Amniotic stem cell (primary cell): ENCODE measurements at places on chromosomes 5 and 9.

DNA sequence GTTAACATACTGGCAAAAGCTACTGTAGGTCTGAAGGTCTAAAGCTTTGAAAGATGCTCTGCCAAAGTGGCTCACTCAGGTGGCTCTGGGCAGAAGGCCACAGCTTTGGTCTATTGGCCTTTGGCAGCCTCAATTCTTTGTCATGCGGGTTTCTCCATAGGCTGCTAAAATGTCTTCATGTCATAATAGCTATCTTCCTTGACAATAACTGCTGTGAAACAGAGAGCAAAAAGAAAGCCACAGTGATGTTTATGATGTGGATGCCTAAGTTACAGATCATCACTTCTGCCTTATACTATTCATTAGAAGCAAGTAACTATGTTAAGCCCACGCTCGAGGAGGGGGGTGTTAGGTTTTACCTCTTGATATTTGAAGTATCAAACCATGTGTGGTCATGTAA is 906.1 kb upstream of the CDH9 start:
- DNase-seq: no peak

DNA sequence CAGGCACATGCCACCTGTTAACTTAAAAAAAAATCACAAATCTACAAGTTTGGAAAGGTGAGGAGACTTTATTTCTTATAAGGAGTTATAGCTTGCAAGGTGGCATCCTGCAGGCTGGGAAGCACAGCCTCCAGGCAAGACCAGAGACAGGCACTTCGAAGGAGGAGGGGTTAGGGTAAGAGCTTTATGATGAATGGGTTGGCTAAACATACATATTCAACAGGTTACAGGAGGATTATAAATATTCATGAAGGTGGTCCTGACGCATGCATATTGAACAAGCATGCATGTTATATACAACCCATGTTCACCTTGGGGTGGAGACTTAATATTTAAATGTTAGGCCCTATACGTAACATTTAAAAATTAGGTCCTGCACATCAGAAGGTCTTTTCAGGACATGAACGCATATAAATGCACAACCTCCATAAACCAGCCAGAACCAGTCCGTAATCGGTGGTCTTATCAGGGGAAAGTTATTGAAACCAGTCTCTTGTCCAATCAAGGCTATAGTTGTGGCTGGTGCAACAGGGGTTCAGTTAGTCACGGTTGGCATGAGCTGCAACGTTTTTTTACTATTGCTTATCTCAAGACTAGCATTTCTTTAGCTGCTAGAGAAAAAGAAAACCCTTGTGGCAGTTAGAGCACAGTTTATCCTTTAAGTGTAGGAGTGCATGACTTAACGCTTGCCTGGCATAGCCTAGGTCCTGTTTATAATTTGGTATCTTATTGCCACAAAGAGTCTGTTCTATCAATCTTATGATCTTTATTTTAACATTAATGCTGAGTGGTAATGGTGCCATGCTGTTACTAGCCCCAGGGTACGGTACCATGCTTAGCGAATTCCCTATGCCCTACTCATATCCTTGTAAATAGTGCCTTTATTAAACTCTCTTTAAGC is 72.7 kb downstream of the C9orf57 start:
- no peak for DNase-seq

DNA sequence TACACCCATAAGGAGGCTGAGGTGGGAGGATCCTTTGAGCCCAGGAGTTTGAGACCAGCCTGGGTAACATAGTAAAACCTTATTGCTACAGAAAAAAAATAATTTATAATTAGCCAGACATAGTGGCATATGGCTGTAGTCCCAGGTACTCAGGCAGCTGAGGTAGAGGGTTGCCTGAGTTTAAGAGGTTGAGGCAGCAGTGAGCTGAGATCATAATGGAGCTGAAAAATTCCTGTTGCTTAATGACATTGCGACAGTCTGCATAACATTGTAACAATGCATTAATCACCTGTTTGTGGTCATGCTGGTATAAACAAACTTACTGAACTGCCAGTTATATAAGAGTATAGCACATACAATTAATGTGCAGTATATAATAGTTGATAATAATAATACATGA is 214.2 kb downstream of the TRIM32 start:
- DNase-seq: no peak

DNA sequence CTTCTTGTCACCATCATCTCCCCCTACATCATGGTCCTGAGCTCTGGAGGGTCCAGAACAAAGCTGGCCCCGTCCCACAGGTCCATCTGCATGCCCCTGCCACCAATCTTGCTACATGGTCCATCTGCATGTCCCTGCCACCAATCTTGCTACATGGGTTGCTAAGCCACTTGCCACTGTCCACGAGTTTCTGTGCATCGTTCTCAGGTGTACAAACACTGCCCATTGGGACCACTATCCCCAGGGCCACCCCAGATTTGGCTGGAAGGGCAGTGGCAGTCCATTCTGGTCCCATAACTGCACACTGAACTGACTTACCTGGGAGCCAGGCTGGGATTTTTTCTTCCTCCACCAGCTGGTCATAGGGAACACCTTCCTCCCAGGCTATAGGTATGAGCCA is 8.0 kb upstream of the LAMC3 start:
- DNase-seq: no peak

DNA sequence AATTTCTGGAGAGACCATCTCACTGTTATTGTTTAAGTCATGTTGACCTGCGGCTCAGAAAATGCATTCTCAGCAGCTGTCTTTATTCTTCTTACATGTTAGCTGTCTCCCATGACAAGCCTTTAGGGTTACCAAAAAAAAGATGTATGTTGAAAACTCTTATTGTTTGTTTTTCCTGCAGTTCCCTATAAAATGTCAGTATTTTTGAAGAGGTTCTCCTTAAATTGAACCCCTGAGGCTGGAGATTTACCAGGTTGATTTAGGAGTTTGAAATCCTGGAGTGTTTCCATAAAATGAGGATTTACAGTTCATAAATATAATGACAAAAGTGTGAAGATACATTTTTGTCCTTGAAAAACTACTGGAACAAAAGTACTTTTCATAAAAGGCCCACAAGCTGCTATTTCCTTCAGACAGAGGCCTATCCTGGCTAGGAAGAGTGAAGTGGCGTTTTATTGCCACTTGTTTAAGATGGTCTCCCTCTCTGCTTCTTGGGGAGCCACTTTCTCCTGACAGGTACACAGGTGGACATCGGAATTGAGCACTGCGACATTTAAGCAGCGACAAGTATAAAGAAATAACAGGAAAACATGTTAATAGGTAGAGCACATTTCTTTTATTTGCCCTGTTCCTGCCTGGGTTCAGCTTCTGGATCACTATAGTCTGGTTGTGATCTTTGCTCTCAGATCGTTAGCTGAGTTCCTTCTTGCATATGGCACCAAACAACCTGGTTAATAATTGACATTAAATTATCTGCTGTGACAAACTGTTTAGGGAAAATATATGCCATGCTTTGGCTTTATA is 344.8 kb upstream of the RPS23 start:
- DNase-seq: no peak

- no peak for DNase-seq
Measured at GRCh38 chr9:91603932-91604331, 180.3 kb upstream of the NFIL3 start.

- DNase-seq: no peak
Measured at GRCh38 chr9:124506433-124506832, 766 bp downstream of the NR5A1 start.

- no peak for DNase-seq
Measured at GRCh38 chr5:179762781-179763176, 30.2 kb downstream of the MAML1 start.

- DNase-seq: no peak
Measured at GRCh38 chr5:178223196-178223773, 9.3 kb downstream of the PHYKPL start.

GRCh38 chr5:53361708-53362107 is 118.7 kb upstream of the FST start:
- no peak for DNase-seq

GRCh38 chr5:56337715-56338319 is 104.7 kb upstream of the ANKRD55 start:
- DNase-seq: no peak

DNA sequence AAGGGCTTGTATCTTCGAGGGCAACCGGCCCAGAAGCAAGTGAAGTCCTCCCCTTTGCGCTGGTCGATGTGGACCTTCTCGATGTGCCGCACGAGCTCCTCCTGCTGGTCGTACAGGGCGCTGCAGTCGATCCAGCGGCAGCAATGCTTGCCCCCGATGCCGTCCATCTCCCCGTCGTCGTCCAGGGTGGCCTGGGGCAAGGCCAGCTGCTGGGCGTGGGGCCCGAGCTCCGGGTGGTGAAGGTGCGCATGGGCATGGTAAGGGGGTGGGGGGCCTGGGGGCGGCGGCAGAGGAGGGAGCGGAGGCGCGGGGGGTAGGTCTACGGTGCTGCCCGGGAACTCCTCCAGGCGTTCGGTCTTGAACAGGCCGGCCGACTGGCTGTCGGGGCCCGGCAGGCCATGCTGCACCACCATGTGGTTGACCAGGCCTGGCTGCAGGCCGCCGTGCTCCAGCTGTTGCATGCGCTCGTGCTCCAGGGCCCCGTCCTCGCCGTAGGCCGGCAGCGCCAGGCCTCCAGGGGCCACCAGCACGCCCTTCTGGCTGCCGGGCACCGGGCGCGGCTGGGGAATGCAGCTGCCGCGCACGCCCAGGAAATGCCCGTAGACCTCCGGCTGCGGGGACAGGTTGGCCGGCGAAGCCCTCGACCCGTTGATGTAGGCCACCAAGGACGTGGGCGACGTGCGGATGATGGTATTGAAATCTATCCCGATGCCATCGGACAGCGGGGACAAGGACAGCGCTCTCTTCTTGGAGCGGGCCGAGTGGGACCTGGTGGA is 181.8 kb downstream of the GLIS3 start:
- no peak for DNase-seq

- DNase-seq: no peak
Measured at GRCh38 chr5:139650689-139651042, 2.5 kb downstream of the CXXC5 start.

DNA sequence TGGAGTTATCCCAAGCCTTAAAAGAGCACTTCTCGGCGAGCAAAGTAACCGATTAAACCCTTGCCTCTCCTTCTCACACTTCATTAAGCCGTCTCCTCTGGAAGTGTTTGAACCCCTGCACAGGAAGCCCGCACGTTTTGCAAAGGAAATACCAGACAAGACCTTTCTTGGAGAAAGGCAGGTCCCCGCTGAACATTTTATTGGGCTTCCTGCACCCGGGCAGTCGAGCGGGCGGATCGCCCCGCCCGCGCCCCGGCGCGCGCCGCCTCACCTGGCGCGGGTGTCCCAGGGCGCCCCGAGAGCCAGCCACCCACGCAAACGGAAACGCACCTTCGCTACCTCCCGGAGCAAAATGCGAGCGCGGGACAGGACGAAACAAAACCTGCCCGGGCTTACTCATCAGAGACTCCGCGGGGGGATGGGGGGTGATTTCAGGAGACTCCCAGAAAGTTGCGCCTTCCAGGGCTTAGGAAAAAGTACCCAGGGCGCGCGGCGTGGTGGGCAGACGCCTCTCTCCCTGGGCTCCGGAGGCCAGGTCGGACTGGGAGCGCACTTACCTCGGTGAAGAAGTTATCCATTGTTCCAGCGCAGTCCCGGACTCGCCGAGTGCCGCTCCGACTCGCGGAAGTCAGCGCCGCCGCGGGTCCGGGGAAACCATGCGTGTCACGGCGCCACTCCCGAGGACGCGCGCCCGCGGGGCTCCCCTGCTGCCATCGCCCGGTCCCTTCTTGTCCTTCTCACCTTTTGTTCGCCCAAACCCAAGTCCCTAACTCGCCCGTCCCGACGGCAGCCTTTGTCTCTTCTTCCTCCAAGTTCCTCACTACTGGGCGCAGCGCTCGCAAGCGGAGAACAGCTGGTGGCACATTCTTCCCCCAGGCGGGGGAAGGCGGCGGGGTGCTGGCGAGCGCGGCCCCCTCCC is 598 bp downstream of the MYO10 start:
- DNase-seq: no peak

GRCh38 chr5:82792096-82792495 is 285.1 kb downstream of the TMEM167A start:
- no peak for DNase-seq

DNA sequence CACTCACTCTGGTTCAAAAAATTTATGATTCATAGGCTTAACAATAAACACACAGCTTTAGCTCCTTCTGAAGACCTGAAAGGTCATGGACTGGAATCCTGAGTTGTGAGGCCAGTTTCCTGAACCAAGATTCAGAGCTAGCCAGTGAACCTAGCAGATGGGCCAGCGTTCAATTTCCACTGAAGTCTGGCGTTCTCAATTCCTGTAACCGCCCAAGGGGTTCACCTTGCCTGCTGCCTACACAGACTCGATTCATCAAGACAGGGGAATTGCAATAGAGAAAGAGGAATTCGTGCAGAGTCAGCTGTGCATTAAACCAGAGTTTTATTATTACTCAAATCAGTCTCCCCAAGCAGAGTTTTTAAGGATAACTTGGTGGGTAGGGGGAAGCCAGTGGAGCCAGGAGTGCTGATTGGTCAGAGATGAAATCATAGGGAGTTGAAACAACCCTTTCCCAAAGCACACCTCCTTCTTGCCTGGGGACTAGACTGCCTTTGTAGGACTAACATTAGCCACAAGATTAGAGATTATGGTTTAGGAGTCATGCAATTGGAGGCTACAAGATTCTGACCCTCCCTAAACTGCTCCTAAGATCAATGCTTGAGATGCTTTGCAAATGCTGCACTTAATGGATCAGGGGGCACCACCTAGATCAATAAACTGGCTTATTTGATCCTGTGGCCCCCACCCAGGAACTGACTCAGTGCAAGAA is 117.5 kb upstream of the SHB start:
- no peak for DNase-seq

DNA sequence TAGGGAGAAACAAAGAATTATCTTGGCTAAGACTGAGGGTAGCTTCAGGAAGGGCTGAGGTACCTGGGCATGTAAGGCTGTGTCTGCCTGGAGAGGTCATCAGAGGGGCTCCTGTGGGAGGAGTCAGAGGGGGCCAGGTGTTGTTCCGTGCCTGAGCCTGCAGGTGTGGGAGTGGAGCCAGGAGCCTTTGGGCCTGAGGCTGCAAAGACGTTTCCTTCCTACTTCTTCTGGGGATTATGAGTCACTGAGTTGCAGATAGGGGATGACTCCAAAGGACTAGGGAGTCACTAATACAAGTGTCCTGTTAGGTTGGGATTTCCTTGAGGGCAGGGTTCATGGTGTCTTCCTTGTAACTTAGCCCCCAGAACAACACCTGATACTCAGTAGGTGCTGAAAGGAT is 391.1 kb downstream of the ARHGEF28 start:
- DNase-seq: no peak

DNA sequence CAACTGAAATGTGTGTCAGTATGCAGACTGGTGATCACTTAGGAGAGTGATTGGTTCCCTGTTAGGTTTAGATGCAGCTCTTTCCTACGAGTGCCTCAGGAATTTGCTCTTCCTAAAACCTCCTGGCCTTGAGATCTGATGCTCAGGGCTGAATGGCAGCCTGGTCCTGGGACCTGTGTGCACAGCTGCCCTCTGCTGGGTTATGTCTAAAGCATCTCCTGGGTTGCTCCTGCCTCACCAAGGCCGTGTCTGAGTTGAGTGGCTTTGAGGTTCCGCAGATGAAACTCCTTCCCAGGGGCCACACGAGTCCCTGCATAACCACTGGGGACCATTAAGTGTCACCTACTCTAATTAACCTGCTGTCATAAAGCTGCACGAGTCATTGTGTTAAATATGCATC is 59.5 kb downstream of the MVB12B start:
- no peak for DNase-seq

GRCh38 chr5:72115296-72115695 is 8.0 kb downstream of the MAP1B start:
- DNase-seq: no peak
